ENCODE measurements at places on chromosomes 3 and 15.

- DNase-seq = no peak
Observed at GRCh38 chr15:85394554-85395333, 14.3 kb downstream of the AKAP13 start.

- no peak for DNase-seq
Observed at GRCh38 chr3:119352863-119353527, 58.8 kb downstream of the ARHGAP31 start.

DNA sequence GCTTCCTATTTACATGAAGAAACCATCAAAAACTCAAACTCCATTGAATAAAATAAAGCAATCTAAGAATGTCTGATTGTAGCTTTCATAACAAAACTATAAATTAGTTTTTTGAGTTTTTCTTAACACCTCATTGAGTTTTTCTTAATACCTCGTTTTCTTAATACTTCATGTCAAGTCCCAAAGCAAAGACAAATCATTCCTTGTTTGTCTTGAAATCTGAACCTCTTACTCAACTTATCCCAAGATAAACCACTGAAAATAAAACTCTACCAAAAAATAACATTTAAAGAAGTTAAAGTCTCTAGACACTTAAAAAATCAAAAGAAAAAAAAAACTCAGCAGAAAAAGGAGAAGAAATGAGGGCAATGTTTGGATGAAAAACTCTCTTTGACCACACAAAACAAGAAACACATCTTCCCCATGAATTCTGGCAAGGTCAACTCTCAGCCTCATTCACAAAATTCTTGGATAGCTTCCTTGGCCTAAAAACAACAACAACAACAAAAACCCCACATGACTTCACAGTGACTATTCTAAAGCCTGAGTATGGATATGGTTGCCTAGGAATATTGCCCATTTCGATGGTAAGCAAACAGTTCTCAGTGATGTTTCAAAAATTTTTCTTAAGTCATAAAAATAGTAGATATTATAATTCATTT, 38.2 kb downstream of the TMCC1 start:
- DNase-seq = no peak

DNA sequence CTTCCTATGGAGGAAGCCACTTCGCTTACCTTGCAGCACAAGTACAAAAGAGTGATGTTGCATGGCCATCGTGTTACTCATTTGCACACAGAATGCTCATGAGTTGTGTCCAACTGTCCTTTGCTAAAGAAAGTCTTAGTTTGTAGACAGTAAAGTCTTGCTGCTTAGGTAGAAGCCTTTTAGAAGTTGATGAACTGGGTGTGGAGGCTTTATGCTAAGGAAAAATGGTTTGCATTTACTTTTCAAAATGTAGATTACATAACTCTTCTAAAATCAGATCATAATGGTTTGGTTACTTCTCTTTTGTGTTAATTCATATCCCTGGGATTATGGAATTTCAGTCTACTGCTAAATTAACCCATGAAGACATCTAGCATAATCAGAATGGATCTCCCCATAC, 84.5 kb upstream of the FLNB start:
- DNase-seq = no peak

DNA sequence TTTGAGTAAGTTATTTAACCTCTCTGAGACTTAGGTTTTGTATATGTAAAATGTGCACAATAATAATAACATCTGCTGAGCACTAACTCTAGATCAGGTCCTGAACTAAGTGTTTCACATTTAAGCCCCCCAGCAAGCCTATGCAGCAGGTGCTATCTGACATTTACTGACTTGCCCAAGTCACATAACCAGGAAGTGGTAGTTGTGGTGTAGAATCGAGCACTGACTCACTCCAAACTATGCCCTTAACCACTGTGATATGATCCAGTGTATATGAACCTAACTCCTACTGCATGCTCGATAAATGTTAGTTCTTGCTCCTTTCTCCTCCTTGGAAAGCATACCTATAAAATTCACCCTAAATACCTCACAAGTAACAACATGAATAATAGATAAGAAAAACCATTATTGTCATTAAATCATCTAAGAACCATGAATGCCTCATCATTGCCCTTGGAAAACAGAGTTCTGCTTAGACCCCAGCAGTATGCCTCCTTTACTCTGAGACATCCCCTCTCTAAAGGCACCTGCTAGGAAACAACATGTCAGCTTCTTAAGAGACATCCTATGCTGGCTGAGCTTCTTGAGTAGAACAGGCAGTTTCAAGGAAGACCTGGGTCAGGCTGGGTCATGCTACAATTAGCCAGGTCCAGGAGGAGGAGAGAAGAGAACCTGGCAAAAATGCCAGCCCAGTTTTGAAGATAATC, 3.0 kb upstream of the SHC4 start:
- no peak for DNase-seq

- peak; percentile 63 for DNase-seq
Observed at GRCh38 chr15:73897441-73898261, 24.3 kb downstream of the TBC1D21 start.

DNA sequence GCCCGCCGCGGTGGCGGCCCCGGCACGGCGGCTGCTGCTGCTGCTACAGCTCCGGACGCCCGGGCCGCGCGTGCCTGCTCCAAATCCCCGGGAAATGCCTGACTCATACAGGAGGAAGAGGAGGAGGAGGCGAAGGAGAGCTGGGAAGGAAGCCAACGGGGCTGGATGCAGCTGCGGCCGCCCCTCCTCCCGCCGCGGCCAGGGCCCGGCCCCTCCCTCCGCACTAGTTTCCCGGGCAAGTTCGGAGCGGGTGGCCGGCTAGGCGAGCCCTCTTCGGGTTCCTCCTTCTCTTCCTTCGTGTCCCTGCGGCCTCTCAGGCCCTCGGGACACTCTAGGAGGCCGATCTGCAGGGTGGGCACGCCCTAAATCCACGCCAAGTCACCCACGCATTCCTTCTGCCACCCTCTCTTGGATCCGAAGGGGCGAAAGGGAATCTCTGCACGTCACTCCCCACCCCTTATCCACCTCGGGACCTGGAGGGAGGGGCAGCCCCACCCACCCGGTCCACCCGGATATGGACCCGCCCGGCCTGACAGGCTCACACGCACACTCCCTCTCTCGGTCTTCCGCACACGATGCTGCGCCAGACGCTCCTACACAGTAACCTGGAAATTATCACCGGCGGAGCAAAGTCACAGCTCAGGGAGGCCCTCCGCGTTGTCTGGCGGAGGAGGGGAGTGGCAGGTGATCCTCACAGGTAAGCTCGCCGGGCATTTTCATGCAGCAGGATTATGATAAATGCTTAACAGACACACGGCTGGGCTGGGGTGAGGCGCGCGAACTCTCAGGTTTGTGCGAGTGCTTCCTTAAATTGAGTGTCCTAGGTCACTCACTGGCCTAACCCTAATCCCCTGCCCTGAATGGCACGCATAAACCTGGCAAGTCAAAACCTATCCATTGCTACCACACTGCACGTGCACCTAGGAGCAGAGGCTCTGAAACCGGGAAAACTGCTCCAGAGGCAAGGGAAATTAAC, at the start of the genes OSBPL10 and ZNF860:
Gene OSBPL10 (minus strand): TSS at position 57 of the 976 bp plus-strand sequence. CDS start 83 bp downstream, outside the sequence.
Gene ZNF860 (plus strand): TSS at position 545 of the 976 bp plus-strand sequence. CDS start 7,330 bp downstream, outside the sequence.
- DNase-seq = peak; percentile 27

DNA sequence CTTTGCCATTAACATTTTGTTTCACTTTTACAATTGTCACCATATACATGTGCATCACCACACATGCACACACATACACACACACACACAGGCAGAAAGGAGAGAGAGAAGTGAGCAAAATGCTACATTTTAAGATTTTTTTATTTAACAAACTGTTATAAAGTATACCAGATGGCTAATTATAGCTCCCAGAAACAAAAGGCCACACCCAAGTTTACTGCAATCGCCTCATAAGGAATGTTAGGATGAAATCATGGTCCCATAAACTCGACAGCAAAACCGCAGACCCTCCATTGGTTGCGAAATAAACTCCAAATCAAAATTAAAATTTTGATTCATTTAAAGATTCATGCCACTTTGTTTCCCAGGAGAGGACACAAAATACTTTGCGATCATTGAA, 16.1 kb upstream of the C15orf61 start:
- no peak for DNase-seq

DNA sequence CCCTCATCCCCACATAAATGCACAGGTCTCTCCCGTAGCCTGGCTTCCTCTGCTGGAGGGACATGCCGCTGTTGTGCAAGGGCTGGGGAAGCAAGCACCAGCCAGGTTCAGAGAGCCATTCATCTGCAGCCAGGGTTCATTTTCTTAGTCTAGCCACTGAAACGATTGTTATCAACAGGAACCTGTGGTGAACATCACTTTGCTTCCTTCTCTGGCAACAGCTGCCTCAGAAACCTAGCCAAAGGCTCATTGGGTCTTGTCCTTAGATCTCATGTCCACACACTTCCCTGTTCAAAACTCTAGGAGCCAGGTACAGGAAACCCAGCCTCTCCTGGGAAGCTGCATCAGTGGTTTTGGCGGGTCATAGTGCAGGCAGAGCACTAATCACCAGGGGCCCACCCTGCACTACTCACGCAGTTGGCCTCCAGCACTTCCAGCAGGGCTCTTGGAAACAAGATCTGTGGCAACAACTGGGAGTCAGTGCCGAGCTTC, 47.0 kb downstream of the OXNAD1 start:
- DNase-seq = no peak

DNA sequence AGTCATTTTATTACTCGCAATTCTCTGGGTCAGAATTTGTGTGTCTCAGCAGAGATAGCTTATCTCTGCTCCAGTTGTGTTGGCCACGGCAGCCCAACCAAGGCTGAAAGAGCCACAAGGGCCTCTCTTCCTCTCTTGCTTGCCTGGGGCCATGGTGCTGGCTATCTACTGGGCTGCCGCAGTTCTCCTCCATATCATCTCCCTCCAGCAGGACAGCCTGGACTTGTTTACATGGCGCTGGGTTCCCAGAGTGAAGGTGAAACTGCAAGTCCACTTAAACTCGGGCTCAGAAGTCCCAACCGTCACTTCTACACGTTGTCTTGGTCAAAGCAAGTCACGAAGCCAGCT, 134.8 kb downstream of the UACA start:
- no peak for DNase-seq

GRCh38 chr3:7205535-7205934, 344.6 kb downstream of the GRM7 start:
- DNase-seq = no peak

GRCh38 chr3:105878061-105878460, 9.2 kb upstream of the CBLB start:
- no peak for DNase-seq

GRCh38 chr3:14885307-14885706, 62.1 kb upstream of the NR2C2 start:
- no peak for DNase-seq

DNA sequence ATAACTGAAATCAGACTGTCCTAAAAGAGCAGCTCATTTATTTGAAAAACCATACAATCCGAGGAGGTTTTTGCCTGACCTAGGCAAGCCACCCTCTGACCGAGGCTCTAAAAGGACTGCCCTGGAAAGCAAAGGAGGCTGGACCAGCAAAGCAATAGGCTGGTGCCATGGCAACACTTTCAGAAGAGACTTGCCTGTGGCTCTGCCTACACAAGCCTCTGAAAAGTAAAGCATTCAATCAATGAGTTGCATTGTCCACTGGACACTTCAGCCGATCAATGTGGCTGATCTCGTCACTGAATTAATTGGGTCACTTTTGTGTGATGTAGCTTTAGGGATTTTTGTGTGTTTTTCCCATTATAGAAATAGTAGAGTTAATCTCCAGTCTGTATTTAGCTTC, 99.1 kb upstream of the SEMA6D start:
- DNase-seq = no peak

DNA sequence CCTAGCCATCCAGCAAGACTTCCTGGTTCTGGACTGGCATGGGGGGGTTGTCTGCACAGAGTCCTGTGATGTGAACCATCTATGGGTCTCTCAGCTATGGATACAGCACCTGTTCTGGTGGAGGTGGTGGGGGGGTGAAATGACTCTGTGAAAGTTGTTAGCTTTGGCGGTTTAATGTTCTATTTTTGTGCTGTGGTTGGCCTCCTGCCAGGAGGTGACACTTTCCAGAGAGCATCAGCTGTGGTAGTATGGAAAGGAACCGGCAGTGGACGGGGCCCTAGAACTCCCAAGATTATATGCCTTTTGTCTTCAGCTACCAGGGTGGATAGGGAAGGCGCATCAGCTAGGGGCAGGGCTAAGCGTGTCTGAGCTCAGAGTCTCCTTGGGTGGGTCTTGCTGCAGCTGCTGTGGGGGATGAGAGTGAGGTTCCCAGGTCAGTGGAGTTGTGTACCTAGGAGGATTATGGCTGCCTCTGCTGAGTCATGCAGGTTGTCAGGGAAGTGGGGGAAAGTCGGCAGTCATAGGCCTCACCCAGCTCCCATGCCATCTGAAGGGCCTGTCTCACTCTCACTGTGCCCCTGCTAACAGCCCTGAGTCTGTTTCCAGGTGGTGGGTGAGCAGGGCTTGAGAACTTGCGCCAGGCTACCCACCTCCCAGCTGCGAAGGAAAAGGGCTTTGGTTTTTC, 7.1 kb upstream of the LARS2 start:
- no peak for DNase-seq

GRCh38 chr3:55701997-55702396, 214.9 kb upstream of the WNT5A start:
- no peak for DNase-seq

- no peak for DNase-seq
Observed at GRCh38 chr3:120497818-120498217, 47.0 kb upstream of the FSTL1 start.

DNA sequence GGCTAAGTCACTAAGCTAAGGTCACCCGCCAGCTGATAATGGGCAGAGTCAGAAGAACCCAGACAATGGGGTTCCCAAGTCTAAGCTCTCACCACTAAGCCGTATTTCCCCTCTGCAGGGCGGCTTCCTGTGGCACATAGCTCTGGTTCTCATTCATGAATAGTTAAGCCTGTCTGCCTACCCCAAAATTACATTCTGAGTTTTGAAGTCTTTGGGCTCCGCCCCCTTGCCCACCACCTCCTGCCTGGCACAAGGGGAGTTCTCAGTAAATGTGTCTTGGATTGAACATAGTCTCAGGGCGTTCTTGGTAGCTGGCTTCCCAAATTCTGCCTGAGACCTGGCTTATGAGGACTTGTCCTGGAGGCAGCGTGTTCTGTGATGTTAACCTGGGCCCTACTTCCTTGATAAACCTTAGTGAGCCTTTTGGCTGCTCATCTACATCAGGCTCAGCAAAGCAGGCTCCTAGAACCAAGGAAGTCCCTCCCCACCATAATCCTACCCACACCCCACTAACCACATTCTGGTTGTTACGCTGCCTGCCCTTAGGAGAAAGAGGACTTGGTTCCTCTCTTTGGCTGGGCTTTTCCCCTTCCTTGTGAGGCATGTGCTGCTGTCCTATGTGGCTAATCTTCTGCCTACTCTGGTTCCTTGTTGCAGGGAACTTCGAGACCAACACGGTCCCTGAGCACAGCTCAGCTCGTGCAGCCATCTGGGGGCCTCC, 54.9 kb downstream of the STARD5 start:
- no peak for DNase-seq

GRCh38 chr3:94115482-94115881, 52.6 kb downstream of the NSUN3 start:
- DNase-seq = no peak

DNA sequence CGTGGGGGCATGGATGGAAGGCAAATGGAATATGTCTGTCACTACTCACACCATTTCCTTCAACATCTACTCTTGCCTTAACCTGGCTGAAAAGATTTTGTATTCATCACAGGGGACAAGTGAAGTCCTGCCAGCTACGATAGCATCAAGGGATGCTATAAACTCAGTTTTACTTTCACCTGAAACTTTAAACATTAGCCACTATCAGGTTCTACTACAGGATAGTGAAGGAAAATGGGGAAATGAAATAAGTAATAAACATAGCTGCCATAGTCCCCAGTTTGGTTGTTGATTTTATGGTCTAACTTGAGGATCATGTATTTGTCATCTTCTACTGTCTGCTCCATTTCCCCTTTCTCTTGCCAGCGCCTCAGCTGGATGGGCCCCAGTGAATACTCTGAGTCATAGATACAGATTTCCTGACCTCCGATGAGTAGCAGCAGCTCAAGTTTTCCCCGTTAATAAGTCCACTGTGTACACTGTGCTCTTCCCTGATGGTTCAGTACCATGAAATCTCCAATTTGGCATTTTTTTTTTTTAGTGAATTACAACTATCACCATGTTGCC, 338.2 kb upstream of the SLCO3A1 start:
- no peak for DNase-seq

Data from glutamatergic neuron (in vitro differentiated cells).